Mesenteric fat pad (tissue), 1 donor: ENCODE measurements at places on chromosomes 3 and 15.

DNA sequence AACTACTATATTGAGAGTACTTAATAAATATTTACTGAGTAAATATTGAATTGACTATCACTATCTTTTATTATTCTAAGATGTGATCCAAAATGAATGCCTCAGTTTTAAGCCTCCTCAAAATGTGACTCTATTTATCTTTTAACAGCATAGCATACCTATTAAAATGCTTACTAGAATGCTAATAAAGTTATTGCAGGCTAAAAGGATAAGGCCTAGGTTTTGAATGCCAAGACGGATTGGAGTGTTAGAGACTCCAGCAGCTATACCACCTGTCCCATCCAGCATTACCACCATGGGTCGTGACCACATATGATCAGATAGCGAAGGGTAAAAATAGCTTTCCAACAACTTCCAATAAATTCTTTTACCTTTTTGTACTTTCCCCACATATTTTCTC, 64.7 kb upstream of the MYRIP start:
- no peak for DNase-seq

DNA sequence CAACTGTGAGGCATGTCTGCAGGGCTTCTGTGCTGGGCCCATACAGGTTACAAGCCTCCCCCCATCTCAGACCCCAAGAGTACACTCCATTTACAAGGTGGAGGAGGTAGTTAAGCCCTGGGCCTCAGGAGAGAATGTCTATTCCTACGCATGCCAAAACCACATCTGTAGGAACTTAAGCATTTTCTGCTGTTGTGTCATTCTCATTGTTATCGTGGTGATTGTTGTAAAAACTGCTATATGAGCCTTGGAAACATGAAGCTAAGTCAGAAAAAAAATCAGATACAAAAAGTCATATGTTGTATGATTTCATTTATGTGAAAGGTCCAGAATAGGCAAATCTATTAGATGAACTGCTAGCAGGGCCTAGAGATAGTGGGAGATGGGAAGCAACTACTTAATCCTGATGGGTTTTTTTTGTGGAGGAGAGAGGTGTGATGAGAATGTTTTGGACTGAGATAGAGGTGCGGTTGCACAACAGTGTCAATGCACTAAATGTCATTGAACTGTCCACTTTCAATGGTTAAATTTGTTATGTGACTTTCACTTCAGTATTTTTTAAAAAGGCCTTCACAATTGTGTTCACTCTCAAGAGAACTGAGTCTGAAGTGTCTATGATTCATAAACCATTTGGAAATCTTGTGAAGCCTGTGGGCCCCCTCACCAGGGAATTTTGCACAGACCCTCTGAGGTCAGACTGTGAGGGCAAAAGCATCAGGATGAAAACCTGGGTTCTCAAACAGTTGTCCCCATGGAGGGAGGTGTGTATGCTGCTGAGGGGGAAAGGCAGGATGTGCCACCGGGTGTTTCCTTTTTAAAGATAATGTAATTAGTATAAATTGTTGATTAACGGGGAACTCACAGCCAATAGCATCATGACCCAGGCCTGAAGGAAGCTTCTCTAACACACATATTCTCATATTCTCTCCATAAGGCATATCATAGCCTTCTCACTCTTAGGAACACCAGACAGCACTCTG, 3.2 kb downstream of the RTP3 start:
- no peak for DNase-seq

DNA sequence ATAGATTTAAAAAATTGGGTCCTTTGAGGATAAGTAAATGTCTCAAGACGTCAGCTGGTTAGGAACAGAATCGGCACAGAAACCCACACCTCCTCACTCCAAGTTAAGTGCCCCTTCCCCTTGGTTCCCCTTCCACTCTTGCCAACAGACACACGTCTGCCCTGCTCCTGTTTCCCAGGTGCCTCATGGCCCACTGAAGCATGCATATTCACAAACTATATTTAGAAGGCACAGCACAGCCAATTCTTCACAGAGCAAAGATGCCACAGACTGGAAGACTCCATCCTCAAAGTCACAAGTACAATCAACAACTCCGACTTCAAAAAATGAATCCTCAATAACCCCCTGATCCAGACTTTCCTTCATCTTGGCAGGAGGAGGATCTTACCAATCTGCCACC, 295.4 kb upstream of the NR2F2 start:
- no peak for DNase-seq

DNA sequence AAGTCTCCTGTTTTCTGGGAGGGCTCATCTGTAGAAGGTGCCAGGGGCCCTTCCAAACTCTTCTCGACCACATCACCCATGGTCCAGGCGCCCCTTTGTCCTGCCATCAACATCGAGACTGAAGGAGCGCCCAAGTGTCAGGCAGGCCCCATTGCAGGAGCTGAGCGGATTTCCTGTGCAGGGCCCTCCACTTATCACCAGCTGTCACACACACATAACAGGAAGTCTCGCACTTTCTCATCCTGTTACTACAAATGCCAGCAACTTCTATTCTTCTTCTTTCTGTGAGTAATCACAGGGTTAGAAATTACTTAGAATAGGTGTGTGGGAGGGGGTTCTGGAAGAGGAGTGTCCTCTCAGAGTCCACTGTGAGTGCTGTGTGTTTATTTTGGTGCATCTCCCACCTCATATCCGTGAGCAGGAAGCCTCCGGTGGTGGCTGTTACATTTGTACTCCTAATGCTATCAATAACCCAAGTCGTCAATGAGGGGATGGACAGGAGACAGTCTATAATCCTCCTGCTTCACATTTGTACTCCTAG, at the start of gene KLHL6:
Gene KLHL6, minus strand, starts transcription at position 166 of the 541 bp plus-strand sequence. Its CDS starts 53 bp downstream, at position 113.
- DNase-seq: no peak

DNA sequence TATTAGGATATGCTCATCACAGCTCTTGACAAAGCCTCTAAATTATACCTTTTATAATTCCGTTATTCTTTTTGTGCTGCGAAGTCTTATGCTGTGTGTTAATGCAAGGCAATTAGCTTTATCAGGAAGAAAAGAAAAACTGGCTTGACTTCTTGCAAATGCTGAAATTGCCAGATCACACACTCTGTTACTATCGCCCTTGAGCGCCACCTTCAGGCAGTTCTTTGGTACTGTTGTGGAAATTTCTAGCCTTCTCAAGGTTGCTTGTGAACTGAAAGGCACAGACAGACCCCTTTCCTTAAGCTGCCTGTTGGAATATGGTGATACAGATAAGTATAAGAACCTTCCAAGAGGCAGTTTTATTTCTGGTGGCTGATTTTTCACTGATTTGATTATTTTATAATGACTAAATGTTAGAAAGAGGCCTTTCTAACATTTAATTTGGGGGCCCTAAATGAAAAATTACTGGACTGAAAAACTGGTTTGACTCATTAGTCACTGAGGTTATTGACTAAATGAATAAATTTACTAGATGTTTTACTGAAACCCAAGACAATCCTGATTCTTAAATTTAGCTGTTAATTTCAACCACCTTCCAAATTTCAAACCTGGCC, 126.2 kb upstream of the RASGRP1 start:
- no peak for DNase-seq

GRCh38 chr3:50408443-50408944, 49.2 kb upstream of the TMEM115 start:
- no peak for DNase-seq

DNA sequence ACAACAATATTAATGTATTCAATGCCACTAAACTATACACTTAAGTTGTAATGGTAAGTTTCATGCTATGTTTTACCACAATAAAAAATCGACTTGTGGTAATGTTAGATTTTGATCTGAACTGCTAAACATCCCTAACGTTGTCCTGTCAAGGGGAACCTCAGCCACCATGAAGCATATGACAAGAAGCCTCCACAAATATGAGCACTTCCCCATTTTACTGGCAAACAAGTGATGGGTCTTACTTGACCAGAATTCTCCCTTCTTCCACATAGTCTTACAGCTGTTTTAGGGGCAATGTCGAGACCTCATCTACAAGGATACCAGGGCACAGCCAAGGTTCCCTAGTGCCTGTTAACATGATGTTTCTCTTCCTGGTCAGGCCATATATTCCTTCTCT, 124.2 kb upstream of the ABI3BP start:
- DNase-seq: no peak

DNA sequence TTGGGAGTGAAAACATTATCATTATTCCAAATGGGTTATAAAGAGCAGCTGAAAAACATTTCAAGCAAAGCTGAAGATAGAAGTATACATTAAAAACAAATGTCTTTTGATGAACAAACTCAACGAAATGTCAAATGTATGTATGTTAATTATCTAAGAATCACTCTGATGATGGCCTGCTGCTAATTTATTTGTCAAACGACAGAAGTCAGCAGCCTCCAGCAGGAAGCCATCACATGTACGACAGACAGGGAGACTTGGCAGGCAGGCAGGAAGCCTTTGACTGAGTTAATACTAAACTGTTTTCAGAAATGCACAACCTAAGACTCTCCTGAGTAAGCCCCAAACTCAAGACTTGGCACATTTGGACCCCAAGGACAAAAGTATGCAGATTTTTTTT, 491.1 kb downstream of the ZNF385D start:
- no peak for DNase-seq
